Renal pelvis (tissue), 12 donors: ENCODE measurements at places on chromosomes 5 and 9.

GRCh38 chr9:93037476-93037971, 21.0 kb upstream of the SUSD3 start:
- DNase-seq: no peak

DNA sequence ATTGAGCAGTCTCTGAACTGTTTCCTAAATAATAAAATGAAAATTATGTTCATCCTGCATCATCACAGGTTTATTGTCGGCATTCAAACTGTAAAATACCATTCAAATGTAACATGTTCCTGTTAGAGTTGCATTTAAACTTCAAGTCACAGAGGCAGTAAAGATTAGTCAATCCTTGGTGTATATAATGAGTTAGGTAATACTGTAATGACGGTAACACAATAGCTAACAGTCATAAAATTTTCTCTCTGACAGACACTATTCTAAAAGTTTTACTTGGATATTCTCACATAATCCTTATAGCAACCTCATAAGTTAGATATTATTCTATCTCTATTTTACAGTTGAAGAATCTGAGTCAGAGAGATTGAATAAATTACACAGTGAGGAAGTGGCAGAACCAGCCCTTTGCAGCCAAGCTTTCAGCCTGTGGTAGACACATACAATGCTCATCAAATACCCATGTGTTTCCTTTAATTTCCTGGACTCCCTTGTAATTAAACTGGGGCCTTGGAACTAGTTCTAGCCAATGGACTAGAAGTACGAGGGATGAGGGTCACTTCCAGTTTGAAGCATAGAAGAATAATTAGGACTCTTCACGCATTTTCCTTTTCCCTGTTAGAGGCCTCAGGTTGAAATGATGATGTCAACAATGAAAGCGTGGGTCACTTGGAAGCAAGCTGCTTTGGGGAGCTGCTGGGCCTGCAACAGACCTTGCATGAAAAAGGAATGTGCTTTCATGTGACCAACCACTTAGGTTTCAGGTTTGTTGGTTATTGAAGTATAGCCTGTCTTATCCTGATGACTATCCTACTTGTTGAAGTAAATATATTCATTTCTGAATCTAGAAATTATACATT, 12.3 kb upstream of the CAST start:
- DNase-seq: no peak

DNA sequence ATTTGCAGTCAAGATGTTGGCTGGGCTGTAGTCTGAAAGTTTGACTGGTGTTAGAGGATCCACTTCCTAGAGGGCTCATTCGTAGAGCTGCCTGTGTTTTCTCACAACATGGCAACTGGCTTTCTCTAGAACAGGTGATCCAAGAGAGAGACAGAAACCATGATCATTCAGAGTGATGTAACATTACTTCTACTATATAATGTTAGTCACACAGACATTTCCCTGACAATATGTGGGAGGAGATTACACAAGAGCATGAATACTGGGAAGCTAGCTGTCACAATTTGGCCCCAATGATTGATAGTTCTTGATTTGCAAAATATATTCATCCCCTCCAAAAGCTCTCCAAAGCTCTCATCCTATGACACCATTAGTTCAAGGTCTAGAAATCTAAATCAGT, 10.9 kb upstream of the TMEM161B start:
- DNase-seq: no peak

DNA sequence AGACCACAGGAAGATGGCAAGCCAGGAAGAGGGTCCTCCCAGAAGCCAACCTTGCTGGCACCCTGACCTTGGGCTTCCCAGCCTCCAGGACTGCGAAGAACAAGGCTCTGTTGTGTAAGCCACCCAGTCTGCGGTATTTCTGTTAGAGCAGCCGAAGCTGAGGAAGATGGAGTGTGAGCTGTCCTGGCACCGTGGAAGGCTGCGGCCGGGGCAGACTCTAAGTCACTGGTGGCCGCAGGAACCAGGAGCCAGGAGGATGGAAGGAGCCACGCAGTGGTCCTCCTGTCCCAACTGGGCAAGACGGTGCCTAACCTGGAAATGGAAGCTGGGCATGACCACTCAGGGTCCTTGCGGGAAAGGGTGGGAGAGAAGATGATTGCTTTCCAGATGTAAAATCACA, 89.1 kb downstream of the ZNF354C start:
- DNase-seq: no peak

GRCh38 chr9:8362250-8362649, 562.7 kb upstream of the DMAC1 start:
- no peak for DNase-seq

GRCh38 chr5:13998254-13998653, 53.8 kb upstream of the DNAH5 start:
- DNase-seq: no peak

- DNase-seq: no peak
Observed at GRCh38 chr5:173557123-173557903, 59.1 kb downstream of the BOD1 start.

- no peak for DNase-seq
Observed at GRCh38 chr9:27227192-27227591, 69.8 kb downstream of the EQTN start.

- no peak for DNase-seq
Observed at GRCh38 chr9:6068983-6069382, 53.6 kb upstream of the RANBP6 start.
